ENCODE measurements at places on chromosomes 3 and 15.

- no peak for DNase-seq
Measured at GRCh38 chr15:77901251-77901881, 176.1 kb downstream of the TBC1D2B start.

- DNase-seq = no peak
Measured at GRCh38 chr3:85853805-85854204, 895.0 kb downstream of the CADM2 start.

DNA sequence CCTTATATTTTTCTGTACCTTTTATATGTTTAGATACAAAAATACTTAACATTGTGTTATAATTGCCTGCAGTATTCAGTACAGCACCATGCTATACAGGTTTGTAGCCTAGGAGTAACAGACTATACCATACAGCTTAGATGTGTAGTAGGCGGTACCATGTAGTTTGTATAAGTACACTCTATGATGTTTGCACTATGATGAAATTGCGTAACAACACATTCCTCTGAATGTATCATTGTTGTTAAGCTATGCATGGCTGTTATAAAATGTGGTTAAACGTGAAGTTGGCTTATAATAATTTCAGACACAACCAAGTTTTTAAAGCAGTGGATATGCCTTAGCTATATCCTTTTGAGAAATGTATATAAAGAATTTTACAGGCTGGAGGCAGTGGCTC, 328.3 kb downstream of the PLCL2 start:
- DNase-seq = no peak

DNA sequence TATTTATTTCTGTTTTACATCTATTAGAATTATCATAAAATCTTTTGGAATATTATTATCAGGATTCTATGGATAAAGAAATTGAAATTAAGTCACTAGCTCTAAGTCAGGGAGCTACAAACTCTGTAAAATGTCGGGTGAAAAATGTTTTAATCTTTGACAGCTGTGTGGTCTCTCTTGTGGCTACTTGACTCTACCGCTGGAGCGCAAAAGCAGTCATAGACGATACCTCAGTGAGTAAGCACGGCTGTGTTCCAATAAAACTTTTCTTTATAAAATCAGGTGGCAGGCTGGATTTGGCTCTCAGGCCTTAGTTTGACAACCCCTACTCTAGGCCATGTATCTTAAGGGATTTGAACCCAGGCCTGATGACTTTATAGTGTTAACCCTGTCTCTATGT, 88.5 kb upstream of the PFN2 start:
- DNase-seq = no peak
